ENCODE measurements at places on chromosomes 7 and 10.

- no peak for DNase-seq
Observed at GRCh38 chr7:16130111-16131110, 290.9 kb downstream of the CRPPA start.

GRCh38 chr10:71969929-71970328, 5.7 kb downstream of the CHST3 start:
- no peak for DNase-seq

GRCh38 chr10:55146032-55146431, 345.0 kb upstream of the PCDH15 start:
- no peak for DNase-seq

- no peak for DNase-seq
Observed at GRCh38 chr7:11726794-11727155, 105.2 kb downstream of the THSD7A start.

GRCh38 chr7:44796034-44796503, 412 bp upstream of the PPIA start:
- DNase-seq = peak; percentile 74

- DNase-seq = no peak
Observed at GRCh38 chr7:139118234-139118804, 8.8 kb upstream of the ZC3HAV1 start.

DNA sequence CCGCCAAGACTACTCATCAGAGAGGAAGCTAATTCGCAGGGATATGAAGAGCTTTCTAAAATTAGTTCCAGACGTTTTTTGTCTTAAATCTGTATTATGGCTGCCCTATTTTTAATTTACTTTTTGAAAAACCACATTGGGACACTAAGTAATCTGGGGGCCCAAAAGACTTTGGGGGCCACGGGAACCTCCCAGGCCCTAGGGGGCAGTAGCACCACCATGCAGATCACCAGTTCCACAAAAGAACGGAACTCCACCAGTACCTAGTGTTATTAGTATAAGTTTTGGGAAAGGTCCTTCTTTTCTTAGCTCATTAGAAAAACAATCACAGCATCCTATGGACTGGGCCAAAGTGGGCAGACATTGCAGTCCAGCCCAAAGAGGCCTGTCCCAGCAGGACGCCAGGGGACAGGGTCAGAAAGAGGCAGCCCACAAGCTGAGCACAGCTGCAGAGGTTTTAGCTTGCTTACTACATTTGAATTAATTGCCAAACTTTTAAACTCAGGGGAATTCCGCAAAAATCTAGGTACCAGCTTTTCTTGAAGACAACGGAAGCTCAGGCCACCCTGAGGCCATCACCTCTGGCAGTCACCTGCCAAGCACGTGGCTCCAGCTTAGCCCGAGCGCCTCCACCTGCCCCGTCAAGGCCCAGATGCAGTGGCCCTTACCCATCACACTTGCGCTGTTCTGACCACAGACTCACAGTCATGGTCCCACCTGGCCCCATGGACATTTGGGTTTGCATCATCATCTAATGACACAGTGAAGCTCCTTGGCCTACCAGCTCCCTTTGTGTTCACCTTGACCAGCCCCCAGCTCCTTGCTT, 74.8 kb downstream of the PARP12 start:
- no peak for DNase-seq

- DNase-seq = no peak
Observed at GRCh38 chr7:99229234-99229633, 21.3 kb upstream of the KPNA7 start.

- peak; percentile 37 for DNase-seq
Observed at GRCh38 chr10:131311661-131312477, at the start of gene TCERG1L. Gene TCERG1L, minus strand, starts transcription at chr10:131311721. Its CDS starts 86 bp downstream, at chr10:131311635.

- DNase-seq = no peak
Observed at GRCh38 chr10:112525200-112525599, 78.2 kb downstream of the VTI1A start.

GRCh38 chr7:38020121-38020785, 99.8 kb downstream of the EPDR1 start:
- no peak for DNase-seq

DNA sequence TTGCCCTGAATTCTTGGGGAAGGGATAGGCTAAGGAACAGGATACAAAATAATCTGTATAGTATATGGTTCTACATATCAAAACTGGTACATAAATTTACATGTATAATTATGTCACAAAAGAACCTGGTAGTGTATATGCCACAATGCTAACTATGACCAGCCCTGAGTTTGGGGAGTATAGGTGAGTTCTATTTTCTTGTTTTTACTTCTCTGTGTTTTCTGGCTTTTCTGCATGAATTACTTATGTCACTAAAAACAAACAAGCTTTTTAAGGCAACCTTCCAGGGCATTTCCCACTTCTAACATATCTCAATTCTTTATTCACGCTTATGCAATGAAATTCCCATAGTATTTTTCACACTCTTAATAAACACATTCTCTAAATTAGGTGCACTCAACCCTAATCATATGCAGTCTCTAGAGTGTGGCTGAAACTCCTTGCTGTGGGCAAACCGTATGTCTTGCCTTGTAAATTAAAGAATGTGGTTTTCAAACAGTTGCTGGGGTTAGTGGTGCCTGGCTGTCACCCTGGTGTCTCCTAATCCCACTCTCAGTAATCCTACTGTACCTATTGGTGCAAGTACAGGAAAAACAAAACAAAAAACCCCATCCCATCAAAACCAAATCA, 14.0 kb upstream of the INSIG1 start:
- no peak for DNase-seq

- DNase-seq = no peak
Observed at GRCh38 chr7:2242541-2243429, 759 bp downstream of the NUDT1 start.

DNA sequence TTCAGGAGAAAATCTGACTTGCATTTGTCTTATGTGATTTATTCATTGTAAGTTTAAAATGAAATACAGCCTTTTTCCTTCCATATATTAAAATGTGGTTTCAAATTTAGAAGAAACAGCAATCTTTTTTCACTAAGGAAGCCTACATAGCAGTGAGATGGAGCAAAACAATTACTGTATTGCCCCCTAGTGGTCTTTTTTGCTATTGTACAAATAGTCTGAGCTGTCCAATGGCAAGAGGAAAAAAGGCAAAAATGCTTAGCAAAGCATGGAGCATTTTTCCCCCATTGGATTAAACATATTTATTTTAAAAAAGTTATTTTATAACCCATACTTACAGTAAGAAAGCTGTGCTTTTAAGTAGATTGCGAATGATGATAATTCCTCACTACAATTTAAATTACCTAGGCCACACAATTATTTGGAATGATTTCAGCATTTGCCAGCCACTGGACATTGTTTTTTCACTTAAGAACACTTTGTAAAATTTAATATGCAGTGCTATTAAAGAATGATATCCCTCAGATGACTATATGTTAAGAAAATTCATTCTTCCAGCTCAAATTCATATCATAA, 119.5 kb downstream of the CPED1 start:
- DNase-seq = no peak

- DNase-seq = no peak
Observed at GRCh38 chr7:116348346-116348745, 138.0 kb downstream of the TES start.

DNA sequence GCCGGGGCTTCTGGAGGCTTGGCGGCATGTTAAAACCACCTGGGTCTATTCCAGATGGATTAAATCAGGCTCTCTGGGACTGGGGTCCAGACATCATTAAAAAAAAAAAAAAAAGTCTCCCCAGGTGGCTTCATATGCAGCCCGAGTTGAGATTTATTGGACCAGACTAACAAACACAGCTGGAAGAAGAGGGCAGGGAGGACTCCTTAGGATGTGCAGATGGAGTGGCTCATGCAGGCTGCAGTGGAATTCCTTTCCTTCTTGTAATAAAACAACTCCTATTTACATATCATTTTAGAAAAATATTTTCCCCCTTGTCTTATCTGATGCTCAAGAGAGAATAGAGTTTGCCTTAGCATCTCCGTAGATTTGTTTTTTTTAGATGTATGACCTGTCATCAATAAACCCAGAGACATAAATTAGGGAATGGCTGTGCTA, 238.1 kb downstream of the CAMK1D start:
- DNase-seq = no peak

- DNase-seq = no peak
Observed at GRCh38 chr7:36474283-36475010, 84.8 kb downstream of the ANLN start.

DNA sequence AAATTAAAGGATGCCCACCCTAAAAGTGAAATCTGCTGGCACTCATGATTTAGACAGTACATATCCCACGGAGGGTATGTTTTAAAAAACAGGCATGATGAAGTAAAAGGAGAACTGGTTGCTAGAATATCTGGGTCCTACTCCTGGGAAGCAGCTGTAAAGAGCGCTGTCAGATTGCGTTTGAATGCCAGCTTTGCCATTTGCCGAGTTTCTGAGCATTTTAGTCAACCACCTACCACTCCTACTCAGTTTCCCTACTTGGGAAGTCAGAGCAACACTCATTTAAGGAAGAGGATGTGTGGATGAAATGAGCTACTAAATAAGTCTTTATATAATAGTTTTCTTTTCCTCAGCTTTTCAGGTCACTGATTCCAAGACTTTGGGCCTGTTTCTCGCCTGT, 1.1 kb upstream of the UMAD1 start:
- no peak for DNase-seq

DNA sequence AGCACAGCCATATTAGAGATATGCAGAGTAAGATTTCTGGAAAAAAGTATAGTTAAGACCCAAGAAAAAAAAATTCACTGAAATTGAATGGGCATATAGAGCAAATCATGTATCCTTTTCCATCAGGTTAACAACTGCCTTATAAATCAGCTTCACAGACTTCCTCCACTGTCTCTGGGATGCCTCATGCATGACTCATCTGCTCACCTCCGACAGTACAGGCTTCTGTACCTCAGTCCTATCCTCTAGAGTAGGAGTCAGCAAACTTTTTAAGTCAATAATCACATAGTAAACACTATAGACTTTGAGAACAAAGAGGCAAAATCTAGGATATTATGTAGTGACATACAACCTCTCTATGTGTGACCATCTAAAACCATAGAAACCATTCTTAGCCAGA, 211.6 kb upstream of the SP8 start:
- no peak for DNase-seq

GRCh38 chr10:50310560-50311174, 59.4 kb upstream of the ASAH2 start:
- no peak for DNase-seq

GRCh38 chr7:157674027-157674714, 337.4 kb downstream of the DNAJB6 start:
- DNase-seq = no peak

DNA sequence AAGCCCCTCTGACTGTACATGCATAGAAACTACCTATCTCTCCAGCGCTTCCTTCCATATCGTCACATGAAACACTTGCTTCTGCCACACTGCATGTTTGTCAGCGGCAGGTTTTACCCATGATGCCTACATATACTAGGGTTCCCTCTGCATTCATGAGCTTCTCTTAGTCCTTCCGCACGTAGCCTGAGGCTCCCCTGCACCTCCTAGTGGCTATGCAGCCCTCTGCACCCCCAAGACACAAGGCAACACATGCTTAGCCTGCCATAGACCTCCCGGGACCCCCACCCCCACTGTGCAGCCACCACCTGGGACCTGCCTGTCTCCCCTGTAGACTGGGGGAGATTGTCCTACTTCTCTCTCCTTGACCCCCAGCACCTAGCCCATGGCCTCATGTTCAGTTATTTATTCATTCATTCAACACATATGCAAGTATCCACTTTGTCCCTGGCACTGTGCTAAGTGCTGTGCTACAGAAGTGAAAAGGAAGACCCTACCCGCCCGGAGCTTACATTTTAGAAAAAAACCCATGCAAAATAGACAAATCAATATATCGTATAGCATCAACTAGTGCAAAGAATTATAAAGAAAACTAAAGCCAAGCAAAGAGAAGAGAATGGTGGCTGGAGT, 23.5 kb downstream of the TMEM273 start:
- peak; percentile 38 for DNase-seq

DNA sequence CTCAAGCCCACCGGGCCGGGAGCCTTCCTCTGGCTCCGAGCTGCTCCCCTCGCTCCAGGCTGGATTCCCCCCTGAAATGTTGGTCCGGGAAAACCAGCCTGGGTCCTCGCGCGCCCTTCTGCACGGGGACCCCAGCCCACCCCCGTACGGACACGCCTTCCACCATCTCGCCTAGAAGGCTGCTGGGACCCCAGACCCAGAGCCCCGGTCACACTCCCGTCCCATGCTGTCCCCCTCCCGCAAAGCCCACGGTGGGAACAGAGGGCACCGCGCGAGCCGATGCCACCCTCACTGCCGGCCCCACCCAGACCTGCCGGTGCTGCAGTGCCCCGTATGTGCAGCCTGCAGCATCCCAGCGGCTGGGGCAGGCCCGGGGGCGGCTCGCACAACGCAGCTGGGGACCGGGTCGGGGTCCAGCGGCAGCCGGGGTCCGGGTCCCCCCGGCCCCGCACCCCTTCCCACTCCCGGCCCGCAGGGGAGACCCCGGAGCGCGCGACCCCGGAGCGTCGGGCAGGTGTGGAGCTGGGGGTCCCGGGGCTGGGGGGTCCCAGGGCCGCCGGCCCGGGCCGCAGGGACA, 871 bp downstream of the SPOCK2 start:
- DNase-seq = peak; percentile 64

All from natural killer cell (primary cell).